ENCODE measurements at places on chromosomes 5 and 9. TPM values are rescaled to one million over a fixed set of nuclear protein-coding genes. Genes with fewer than 3 reads are reported as not detected.

ANKRD34B gene
- total RNA-seq, result not detected

GPR21 gene
- 3.5 TPM for total RNA-seq

CD180 gene
- not detected for total RNA-seq

FBLL1 gene
- total RNA-seq, result 0.79 TPM

CDC25C gene
- total RNA-seq, result 4.1 TPM

TERT gene
- total RNA-seq, result not detected

NUDT12 gene
- 18.1 TPM for total RNA-seq

SLC23A1 gene
- not detected for total RNA-seq

SPINK4 gene
- total RNA-seq, result not detected

PFN3 gene
- not detected for total RNA-seq

PCDHB8 gene
- total RNA-seq, result not detected

RETREG1 gene
- 15.7 TPM for total RNA-seq

SLC6A3 gene
- not detected for total RNA-seq

HTR4 gene
- total RNA-seq, result not detected

SHOC1 gene
- total RNA-seq, result not detected

CARD9 gene
- total RNA-seq, result 4.7 TPM

PCDHB6 gene
- total RNA-seq, result 0.39 TPM

CA9 gene
- not detected for total RNA-seq

OTP gene
- not detected for total RNA-seq

WDR31 gene
- 1.7 TPM for total RNA-seq

ELOVL7 gene
- 1.5 TPM for total RNA-seq

BRINP1 gene
- 0.76 TPM for total RNA-seq

ZNF782 gene
- total RNA-seq, result 4.0 TPM

SOWAHA gene
- total RNA-seq, result 13.0 TPM

HAVCR2 gene
- total RNA-seq, result 0.22 TPM

PCDHA10 gene
- 0.11 TPM for total RNA-seq

FASTKD3 gene
- total RNA-seq, result 7.9 TPM

KLHL3 gene
- 1.6 TPM for total RNA-seq

RABEPK gene
- total RNA-seq, result 23.2 TPM

TMEM215 gene
- total RNA-seq, result not detected

CCDC112 gene
- total RNA-seq, result 0.39 TPM

PAX5 gene
- total RNA-seq, result not detected

CYLC2 gene
- total RNA-seq, result not detected

CDH18 gene
- 4.7 TPM for total RNA-seq

ERMP1 gene
- total RNA-seq, result 13.0 TPM

HSD17B3 gene
- total RNA-seq, result not detected

LCN6 gene
- not detected for total RNA-seq

S1PR3 gene
- total RNA-seq, result 69.3 TPM

CD14 gene
- 0.33 TPM for total RNA-seq

ADAMTS2 gene
- 43.3 TPM for total RNA-seq

PCDHA9 gene
- total RNA-seq, result under 0.01 TPM

ARSI gene
- total RNA-seq, result 9.4 TPM

RBM18 gene
- total RNA-seq, result 8.4 TPM

UBAP2 gene
- 31.0 TPM for total RNA-seq

FOXD4 gene
- under 0.01 TPM for total RNA-seq

FBP2 gene
- not detected for total RNA-seq

SMIM32 gene
- not detected for total RNA-seq

CATSPER3 gene
- not detected for total RNA-seq

ASPN gene
- total RNA-seq, result not detected

RASEF gene
- total RNA-seq, result 0.33 TPM

Measured in placental epithelial cell (primary cell).